ENCODE measurements at places on chromosomes 3 and 15. TPM values are rescaled to one million over a fixed set of nuclear protein-coding genes. Genes with fewer than 3 reads are reported as not detected.

- no peaks in the 10 kb centered on the region for H3K4me1 ChIP-seq
- no peaks in the 10 kb centered on the region for H3K36me3 ChIP-seq
- no peak overlapping the region for H3K4me3 ChIP-seq
- DNase-seq: no peak
- no peaks in the 10 kb centered on the region for H3K27me3 ChIP-seq
- H3K27ac ChIP-seq: no peak overlapping the region
Observed at GRCh38 chr3:137992592-137992991, 17.4 kb upstream of the CLDN18 start.

Gene GNL3
- total RNA-seq: 108 TPM

DNA sequence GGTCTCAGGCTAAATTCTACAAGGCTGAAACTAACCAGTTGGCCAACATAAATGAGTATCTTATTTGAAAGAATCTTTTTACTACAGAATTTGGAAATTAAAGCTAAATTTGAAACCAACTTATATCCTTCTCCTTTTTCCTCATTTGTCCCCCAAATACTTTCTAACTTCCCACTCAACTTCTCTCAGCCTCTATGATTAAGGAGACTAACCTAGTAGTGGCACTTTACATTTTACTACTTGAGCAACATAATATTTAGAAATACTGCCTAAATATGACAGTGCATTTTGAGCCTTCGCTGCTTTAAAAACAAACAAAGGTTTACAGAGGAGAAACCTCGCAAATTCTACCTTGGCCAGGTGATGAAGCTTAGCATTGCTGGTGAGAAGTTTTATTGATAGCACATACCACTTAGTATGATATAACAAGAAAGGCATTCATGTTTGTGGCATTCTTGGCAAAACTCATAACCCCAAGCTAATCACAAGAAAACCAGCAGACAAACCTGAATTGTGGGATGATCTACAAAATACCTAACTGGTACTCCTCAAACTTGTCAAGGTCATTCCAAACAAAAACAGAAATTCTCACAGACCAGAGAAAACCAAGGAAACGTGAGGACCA, 432.1 kb upstream of the CFAP20DC start:
- no peak overlapping the region for H3K4me3 ChIP-seq
- no peaks in the 10 kb centered on the region for H3K27me3 ChIP-seq

Gene BMF
- total RNA-seq: 16.4 TPM

GRCh38 chr15:70343961-70344621, 246.4 kb upstream of the TLE3 start:
- no peak overlapping the region for H3K4me3 ChIP-seq
- DNase-seq: no peak
- H3K36me3 ChIP-seq: no peaks in the 10 kb centered on the region
- no peaks in the 10 kb centered on the region for H3K27me3 ChIP-seq

Gene HIGD2B
- not detected for total RNA-seq

DNA sequence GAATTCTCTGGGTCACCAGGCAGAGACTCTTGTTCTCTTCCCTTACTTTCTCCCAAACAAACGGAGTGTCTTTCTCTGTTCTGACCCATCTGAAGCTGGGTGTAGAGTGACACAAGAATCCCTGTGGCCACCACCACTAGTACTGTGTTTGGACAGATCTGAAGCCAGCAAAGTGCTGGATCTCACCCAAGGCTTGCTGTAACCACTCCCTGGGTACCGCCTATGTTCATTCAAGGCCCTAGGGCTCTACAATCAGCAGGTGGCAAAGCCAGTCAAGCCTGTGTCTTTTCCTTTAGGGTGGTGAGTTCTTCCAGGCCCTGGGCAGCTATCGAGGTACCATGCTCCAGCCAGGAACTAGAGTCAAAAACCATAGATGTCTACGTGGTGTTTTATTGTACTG, 149.2 kb upstream of the CTNNB1 start:
- H3K4me1 ChIP-seq: no peaks in the 10 kb centered on the region
- no peak overlapping the region for H3K27ac ChIP-seq
- H3K4me3 ChIP-seq: no peak overlapping the region
- no peaks in the 10 kb centered on the region for H3K36me3 ChIP-seq

GRCh38 chr3:89622063-89622700, 514.8 kb downstream of the EPHA3 start:
- H3K4me1 ChIP-seq: no peaks in the 10 kb centered on the region
- DNase-seq: no peak
- H3K27me3 ChIP-seq: no peaks in the 10 kb centered on the region

DNA sequence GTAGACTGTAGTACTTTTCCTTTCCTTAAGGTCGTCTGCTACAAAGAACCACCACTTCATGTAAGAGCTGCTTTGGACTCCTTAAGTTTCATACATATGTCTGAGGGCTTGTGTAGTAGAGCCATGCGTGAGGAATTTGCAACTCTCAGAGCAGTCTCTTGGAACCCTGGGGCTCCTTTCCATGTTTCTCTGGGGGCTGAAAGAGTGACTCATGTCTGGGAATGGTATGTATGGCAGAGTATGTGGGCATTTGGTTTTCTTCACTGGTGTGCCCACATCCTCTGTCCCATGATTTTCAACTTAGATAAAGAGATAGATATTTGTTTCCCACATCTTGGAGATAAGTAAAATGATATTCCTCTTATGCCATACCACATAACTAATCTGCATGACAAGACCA, 20.6 kb upstream of the RBM5 start:
- H3K27ac ChIP-seq: no peak overlapping the region
- no peak for DNase-seq
- no peaks in the 10 kb centered on the region for H3K36me3 ChIP-seq
- no peaks in the 10 kb centered on the region for H3K4me1 ChIP-seq
- no peaks in the 10 kb centered on the region for H3K27me3 ChIP-seq

DNA sequence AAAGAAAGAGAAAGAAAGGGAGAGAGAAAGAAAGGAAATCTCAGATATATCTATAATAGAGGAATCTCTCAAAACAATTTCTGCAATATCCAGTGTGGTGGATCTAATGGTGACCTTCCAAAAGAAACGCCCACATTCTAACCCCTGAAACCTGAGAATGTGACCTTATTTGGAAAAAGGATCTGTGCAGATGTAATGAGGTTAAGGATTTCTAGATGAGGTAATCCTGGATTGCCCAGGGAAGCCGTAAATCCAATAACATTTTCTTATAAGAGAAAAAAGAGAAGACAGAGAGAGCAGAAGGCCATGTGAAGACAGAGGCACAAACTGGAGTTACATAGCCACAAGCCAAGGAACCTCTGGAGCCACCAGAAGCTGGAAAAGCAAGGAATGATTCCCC, 307.6 kb downstream of the ZBTB20 start:
- no peak overlapping the region for H3K4me3 ChIP-seq
- H3K27ac ChIP-seq: peak overlapping the region; percentile 56
- no peaks in the 10 kb centered on the region for H3K4me1 ChIP-seq
- no peaks in the 10 kb centered on the region for H3K36me3 ChIP-seq

Gene EIF4G1
- total RNA-seq: 157 TPM

Gene NMNAT3
- 2.4 TPM for total RNA-seq

GRCh38 chr3:162770551-162770950, 1273.9 kb downstream of the OTOL1 start:
- peaks cover 7% of the 10 kb centered on the region for H3K4me1 ChIP-seq
- H3K27me3 ChIP-seq: no peaks in the 10 kb centered on the region
- H3K27ac ChIP-seq: no peak overlapping the region
- H3K4me3 ChIP-seq: no peak overlapping the region
- H3K36me3 ChIP-seq: no peaks in the 10 kb centered on the region

DNA sequence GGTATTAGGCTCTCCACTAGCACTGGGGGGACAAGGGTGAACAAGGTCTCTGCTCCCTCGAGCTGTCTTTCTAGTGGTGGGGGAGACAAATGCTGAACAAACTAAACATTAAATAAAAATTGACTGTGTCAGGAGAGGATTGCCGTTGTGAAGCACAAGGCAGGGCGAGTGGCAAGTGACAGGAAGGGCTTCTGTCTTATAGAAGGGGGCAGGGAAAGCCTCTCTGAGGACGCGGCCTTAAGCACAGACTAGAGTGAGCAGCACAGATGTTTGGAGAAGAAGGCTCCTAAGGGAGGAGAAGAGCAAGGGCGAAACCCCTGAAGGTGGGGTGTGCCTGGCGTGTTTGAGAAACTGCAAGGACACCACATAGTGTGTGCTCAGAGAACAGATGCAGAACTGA, 50.9 kb upstream of the ATP2B2 start:
- no peaks in the 10 kb centered on the region for H3K27me3 ChIP-seq
- H3K36me3 ChIP-seq: no peaks in the 10 kb centered on the region
- no peak for DNase-seq
- H3K4me1 ChIP-seq: no peaks in the 10 kb centered on the region

DNA sequence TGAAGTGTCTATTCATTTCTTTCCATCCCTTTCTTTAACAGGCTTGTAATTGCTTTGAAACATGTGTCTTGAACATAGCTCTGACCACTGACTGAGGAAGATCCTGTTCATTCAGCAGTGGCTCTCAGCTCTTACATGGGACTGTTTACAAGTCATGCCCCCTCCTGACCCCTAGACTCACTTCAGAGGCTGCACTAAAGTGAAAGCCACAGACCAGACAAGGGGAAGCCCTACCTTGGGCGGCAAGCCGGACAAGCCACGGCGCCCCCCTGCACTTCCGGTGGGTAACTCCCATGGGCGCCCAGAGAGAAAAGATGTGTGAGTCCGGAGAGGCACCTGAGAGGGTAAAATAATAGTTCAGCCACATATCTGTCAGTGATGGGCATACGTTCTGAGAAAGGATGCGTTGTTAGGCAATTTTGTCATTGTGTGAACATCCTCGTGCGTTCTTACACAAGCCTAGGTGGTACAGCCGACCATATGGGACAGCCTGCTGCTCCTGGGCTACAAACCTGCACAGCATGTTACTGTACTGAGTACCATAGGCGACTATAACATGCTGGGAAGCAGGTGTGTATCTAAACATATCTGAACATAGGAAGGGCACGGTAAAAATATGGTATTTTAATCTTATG, 116.2 kb downstream of the CHSY1 start:
- no peak overlapping the region for H3K4me3 ChIP-seq
- no peaks in the 10 kb centered on the region for H3K27me3 ChIP-seq
- H3K4me1 ChIP-seq: no peaks in the 10 kb centered on the region
- H3K27ac ChIP-seq: no peak overlapping the region
- no peak for DNase-seq
- no peaks in the 10 kb centered on the region for H3K36me3 ChIP-seq

Gene CCDC71
- total RNA-seq: 58.2 TPM

GRCh38 chr3:161879470-161879869, 382.9 kb downstream of the OTOL1 start:
- H3K36me3 ChIP-seq: no peaks in the 10 kb centered on the region
- H3K4me1 ChIP-seq: no peaks in the 10 kb centered on the region
- no peak overlapping the region for H3K27ac ChIP-seq
- H3K4me3 ChIP-seq: no peak overlapping the region
- H3K27me3 ChIP-seq: no peaks in the 10 kb centered on the region

Gene FSIP1
- 2.1 TPM for total RNA-seq

GRCh38 chr3:100641471-100642032, 32.2 kb downstream of the ADGRG7 start:
- no peak for DNase-seq
- no peak overlapping the region for H3K27ac ChIP-seq
- no peaks in the 10 kb centered on the region for H3K36me3 ChIP-seq

GRCh38 chr15:65207280-65207840, 3.9 kb downstream of the CILP start:
- no peak overlapping the region for H3K4me3 ChIP-seq
- H3K36me3 ChIP-seq: no peaks in the 10 kb centered on the region
- H3K4me1 ChIP-seq: peaks cover 4% of the 10 kb centered on the region
- no peak for DNase-seq
- no peak overlapping the region for H3K27ac ChIP-seq

DNA sequence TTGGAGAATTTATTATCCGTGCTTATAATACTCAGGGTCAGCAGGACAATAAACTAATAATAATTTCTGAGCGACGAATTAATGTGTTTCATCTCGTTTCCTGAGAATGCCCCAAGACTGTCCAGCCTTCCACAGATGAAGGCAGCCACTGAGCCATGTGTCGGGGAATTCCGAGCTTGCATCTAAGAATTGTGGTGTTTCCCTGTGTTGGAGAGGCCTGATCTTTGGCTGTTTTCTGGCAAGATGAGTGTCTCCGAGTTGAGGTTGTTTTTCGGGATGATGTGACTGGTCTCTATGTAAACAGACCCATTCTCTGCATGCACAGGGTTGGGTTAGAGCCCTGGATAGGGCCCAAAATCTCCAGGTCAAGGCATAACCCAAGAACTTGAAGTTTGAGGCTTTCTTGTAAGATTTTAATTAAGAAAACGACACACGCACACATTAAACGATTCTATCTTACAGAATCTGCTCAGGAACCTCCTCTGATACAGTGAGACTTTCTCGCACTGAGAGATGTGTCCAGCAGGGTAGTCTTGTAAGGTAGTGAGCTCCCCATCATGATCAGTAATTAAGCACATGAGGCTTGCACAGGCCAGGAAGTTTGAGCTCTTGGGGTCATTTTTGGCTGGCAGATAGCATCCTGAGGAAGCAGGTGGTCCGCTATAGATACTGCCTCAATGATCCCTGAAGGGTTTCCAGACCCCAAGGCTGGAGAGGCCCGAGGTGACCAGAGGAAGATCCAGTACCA, 14.4 kb downstream of the FGD5 start:
- no peaks in the 10 kb centered on the region for H3K27me3 ChIP-seq
- H3K4me1 ChIP-seq: no peaks in the 10 kb centered on the region
- no peaks in the 10 kb centered on the region for H3K36me3 ChIP-seq
- DNase-seq: no peak

Gene RASL12
- total RNA-seq: 116 TPM

DNA sequence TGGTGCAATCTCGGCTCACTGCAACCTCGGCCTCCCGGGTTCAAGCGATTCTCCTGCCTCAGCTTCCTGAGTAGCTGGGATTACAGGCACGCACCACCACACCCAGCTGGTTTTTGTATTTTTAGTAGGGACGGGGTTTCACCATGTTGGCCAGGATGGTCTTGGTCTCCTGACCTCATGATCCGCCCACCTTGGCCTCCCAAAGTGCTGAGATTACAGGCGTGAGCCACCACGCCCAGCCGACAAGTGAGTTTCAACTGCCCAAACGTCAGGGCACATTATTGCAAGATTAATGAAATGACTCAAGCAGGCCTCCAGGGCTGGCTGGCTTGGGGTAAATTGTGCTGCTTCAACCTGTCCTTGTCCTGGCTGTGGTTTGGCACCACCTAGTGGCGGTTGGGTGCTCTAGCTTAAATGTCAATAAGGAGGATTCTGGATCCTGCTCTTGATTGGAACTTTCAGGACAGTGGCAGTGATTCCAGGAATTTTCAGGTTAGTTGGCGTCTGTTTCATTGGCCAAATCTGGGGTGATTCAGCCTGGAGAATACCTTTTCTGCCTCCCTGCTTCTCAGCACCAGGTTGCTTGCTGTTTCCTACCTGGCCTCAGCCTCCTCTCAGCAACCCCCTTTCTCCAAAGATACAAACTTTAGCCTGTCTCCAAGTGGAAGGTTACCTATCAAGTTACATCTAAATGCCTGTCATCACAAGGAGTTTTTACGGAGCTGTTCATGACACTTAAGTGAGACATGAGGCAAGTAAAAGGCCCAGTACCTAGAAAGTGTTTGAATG, 32.4 kb upstream of the SACM1L start:
- no peaks in the 10 kb centered on the region for H3K4me1 ChIP-seq
- no peaks in the 10 kb centered on the region for H3K36me3 ChIP-seq
- H3K27ac ChIP-seq: no peak overlapping the region
- H3K4me3 ChIP-seq: no peak overlapping the region
- DNase-seq: peak; percentile 86

- H3K27me3 ChIP-seq: no peaks in the 10 kb centered on the region
- no peak overlapping the region for H3K27ac ChIP-seq
- DNase-seq: no peak
Observed at GRCh38 chr3:102537123-102537522, 102.3 kb downstream of the ZPLD1 start.

- peak overlapping the region; percentile 80 for H3K27ac ChIP-seq
- H3K36me3 ChIP-seq: no peaks in the 10 kb centered on the region
- H3K4me3 ChIP-seq: no peak overlapping the region
- H3K4me1 ChIP-seq: peaks cover 15% of the 10 kb centered on the region
- DNase-seq: no peak
Observed at GRCh38 chr3:149572796-149573414, 84.9 kb downstream of the WWTR1 start.
